ENCODE measurements at places on chromosomes 11 and 22. TPM values are rescaled to one million over a fixed set of nuclear protein-coding genes. Genes with fewer than 3 reads are reported as not detected.

PRPF19 gene
- 96.3 TPM for total RNA-seq

ANKK1 gene
- under 0.01 TPM for total RNA-seq

CEP126 gene
- total RNA-seq: 4.2 TPM

ALX4 gene
- not detected for total RNA-seq

CRYBB3 gene
- not detected for total RNA-seq

LARGE2 gene
- total RNA-seq: not detected

MMP1 gene
- total RNA-seq: 4,071 TPM

P4HA3 gene
- 43.8 TPM for total RNA-seq
